ENCODE measurements at places on chromosomes 4 and X.

GRCh38 chr4:180650273-180650672 lies 1592.9 kb upstream of the TENM3 start:
- DNase-seq, result no peak

DNA sequence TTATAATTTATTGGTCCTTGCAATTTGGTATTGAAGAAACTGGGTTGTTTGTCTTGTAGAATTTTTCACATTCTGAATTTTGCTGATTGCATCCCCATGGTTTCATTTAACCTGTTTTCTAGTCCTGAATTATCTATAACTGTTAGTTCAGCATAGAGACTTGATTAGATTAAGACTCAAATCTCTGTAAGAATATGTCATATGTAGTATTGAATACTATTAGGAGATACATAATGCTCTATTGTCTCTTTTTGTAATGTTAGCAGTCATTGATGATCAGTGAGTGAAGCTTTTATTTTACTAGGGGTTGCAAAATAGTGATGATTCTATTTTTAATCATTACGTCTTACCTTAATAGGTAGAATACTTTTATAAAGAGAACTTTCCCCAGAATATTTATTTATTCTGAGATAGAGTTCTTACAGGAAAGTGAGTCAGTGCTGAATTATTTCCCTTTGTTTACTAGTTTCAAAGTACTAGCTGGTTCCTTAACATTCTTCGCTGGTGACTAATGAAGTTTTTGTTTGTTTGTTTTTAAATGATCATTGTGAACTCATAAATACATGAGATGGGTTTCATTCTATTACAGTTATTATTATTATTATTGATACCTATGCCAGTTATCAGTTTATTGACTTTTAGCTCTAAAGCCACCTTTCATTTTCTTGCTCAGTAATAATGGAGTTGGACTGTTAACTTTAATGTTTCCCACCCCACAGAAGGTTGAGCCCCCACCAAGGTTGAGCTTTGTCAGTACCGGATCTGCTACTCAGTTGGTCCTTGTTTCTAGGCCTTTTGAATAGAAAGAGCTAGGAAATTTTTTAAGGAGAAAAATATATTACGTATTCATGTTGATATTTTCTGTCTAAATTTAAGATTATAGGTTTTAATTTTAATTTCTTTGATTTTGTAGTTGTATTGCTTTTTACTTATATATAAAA lies 102.3 kb downstream of the LARP1B start:
- DNase-seq, result no peak

DNA sequence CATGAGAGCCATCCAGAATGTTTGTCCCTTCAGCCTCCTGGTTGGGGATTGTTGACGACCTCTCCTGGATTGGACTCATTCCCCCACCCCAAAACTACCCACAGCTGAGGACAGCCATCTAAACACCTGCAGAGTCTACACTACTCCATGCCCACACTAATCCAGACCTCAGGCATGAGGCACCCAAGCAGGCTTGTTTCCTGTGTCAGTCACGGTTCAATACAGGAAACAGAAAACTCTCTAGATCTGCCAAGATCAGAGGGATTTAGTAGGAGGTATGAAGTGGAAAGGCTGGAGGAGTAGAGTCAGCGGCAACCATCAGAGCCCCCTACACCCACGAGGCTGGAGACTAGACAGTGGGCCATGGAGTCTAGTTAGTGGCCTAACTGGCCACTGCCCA lies 37.7 kb downstream of the HAND2 start:
- DNase-seq, result no peak

DNA sequence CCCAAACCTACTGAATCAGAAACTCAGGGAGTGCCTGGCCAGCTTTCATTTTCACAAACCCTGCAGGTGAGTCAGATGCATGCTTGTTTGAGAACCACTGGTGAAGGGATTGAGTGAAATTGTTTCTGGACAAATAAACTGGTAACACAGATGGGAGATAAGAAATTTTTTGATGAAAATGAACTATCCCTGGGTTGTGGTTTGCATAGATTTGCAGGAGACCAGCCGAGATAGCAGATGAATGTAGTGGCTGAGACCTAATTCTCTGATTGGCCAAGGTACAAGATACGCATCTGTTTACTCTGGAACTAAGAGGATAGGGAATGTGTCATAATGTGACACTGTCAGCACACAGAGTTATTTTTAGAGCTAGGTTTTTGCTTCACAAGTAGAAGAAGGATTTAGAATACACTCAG lies 117.8 kb upstream of the NOCT start:
- DNase-seq, result no peak

- no peak for DNase-seq
Observed at GRCh38 chr4:167233685-167234315, 494 bp downstream of the SPOCK3 start.
